ENCODE measurements at places on chromosomes 12 and 14.

- DNase-seq, result no peak
Observed at GRCh38 chr14:88002421-88003075, 2.4 kb upstream of the GPR65 start.

GRCh38 chr14:103393676-103394626 is 8.7 kb downstream of the MARK3 start:
- DNase-seq, result peak; percentile 8

DNA sequence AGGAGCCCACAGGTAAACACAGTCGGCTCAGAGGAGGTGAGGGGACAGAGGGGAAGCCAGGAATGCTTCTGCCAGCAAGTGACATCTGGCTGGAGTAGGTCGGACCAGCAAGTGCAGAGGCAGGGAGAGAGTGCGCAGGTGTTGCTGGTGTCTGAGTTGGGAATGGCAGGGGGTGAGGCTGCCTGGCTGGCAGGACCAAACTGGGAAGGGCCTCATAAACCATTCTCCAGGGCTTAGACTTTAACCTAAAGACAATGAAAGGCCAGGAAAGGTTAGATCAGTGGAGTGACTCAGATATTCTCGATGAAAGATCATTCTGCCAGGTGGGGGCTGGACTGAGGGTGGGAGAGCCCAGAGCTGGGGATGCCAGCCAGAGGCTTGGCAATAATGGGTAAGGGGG is 66.4 kb downstream of the ITPK1 start:
- no peak for DNase-seq

DNA sequence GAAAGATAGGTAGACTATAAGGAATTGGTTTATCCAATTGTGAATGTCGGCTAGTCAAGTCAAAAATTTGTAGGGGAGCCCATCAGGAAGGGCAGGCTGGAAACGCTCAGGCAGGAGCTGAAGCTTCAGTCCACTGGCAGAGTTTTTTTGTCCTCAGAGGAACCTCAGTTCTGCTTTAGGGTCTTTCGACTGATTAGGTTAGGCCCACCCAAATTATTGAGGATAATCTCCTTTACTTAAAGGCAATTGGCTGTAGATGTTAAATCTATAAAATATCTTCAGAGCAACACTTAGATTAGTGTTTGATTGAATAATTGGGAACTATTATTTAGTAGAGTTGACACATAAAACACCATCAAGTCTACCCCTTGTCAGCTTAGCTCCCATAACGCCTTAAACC is 105.5 kb upstream of the ARHGAP5 start:
- DNase-seq, result no peak

GRCh38 chr12:112167031-112167461 is 41.7 kb downstream of the TRAFD1 start:
- DNase-seq, result no peak

DNA sequence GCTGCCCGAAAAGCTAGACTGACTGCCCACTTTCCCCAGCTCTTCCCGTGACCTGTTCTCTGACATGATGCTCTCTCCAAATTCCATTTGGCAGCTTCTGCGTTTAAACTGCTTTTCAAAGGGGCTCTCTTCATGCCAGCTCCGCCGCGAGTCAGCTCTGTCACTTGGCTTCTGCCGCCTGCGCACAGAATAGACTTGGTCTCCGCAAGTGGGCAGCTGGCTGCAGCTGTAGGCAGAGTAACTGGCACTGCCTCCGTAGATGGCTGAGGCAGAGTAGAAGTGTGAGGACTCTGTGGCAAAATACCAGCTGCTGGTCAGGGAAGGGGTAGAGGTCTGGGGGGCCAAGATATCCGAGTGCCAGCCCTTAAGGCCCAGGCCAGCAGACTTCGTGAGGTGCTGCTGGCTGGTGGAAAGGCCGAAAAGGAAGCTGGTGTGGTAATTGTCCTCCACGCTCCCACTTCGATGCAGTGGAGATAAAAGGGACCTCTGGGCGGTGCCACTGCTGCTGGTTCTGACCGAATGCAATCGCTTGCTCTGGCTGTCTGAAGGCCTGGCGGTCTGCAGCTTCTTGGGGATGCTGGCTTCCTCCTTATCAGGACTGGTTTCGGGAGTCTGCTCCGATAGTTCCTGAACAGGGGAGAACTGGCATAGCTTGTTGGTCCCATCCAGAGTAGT is 85.7 kb downstream of the DUSP16 start:
- DNase-seq, result no peak

GRCh38 chr14:72559669-72560255 is 334.1 kb downstream of the DPF3 start:
- no peak for DNase-seq

GRCh38 chr12:54017027-54017788 is 8.4 kb downstream of the HOXC8 start:
- DNase-seq, result peak; percentile 45

DNA sequence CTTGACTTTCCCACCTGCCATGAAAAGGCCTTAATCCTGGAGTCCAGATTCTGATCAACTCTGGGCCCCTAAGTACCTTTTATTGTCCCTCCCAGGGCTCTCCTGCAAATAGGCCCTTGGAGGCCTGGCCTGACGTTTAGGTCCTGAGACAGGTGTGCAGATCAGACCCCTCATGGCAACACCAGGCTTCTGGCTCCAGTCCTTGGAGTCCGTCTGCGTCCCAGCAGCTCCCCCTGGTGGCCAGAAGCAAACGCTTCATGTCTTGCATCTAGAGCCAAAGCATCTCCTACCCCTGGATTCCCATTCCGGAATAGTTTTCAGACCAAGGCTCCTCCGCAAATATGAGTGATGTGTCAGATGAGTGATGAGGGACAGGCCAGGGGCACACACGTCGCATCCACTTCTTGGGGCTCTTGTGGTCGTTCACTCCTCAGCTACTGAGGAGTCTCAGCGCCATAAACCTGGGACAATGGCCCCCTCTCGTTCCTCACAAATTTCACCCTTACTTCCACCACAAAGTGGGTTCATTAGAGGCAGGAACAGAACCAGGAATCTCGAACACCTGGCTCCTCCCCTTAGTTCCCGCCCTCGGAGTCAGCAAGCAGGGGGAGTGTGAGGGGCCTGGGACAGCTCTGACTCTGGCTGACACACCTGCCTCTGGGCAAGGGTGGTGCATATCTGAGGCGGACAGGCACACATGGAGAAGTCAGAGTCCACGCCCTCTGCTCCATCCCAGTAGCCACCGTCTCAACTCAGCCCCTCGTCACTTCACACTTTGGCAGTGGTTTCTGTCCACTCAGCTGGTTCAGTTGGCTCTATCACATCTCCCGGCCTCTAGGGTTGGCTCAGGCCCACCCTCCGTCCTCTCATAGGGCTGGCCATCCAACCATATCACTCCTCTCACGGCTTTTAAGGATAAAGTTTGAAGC is 77.9 kb upstream of the PWP1 start:
- peak; percentile 84 for DNase-seq

- no peak for DNase-seq
Observed at GRCh38 chr14:92352158-92352985, 29.4 kb downstream of the SLC24A4 start.

DNA sequence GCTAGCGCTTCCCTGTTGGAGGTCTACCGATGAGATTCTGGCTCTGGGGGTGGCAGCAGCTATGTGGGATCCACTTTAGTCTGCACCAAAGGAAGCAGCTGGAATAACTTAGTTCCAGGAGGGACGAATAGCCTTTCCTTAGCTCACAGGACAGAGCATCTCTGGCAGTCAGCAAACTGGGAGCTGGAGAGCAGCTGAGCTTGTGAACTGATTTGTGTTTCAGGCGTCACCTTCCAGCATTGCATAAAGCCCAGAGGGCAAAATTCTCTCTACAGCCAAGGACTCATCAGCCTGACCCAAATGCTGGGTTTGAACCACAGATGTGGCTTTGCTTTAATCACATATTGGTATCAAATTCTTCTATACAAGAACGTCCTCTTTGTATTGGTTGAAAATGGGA is 81.9 kb upstream of the PELI2 start:
- DNase-seq, result no peak

DNA sequence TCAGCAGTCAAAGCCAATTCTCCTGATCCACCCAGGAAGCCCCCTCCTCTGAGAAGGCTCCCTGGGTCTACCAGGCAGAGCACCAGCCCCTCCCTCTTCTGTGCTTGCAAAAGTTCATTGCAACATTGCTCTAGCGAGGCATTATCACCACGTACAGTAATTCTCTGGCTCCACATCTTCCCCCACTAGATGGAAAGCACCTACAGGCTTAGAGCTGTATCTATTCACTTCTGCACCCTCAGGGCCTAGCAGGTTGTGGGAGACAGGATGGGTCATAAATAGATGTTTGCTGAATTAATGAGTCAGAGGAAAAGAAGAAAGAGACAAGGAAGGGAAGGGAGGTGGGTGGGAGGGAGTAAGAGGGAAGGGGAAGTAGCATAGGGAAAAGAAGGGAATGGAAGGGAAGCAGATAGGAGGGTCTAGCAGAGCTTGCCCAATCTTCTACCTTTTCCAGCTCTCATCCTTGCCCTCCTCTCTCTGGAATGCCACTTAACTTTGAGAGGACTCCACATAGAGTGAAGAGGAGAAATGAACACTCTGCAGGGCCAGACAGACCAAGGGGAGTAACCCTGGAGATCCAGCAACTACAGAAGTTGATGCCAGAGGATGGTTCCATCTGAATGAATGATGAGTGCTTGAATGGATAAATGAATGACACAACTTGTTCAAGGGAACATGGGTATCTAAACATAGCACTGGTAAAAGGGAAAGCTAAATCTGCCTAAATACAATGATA is 42.0 kb upstream of the NT5DC3 start:
- no peak for DNase-seq

DNA sequence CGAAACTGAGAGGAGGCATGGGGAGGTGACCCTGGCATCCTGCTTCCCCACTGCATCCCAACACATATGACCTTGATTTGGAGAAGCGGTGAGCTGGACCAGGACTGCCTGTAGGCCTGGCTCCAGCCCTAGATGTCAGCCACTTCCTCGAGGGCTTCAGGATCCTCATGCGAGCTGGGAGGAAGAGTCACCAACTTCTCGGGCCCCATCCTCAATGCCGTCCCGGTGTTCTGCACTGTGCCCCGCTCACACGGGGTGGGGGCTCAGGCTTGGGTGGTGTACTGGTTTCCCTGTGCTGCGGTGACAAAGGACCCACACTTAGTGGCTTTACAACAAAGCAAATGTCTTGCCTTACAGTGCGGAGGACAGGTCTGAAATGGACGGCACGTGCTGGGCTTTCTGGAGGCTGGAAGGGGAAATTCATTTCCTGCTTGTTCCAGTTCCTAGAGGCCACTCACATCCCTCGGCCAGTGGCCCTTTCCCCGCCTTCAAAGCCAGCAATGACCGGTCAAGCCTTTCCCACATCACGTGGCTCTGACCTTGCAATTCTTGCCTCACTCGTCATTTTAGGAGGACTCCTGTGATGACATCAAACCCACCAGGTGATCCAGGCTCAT is 298.1 kb upstream of the RTL1 start:
- DNase-seq, result no peak

DNA sequence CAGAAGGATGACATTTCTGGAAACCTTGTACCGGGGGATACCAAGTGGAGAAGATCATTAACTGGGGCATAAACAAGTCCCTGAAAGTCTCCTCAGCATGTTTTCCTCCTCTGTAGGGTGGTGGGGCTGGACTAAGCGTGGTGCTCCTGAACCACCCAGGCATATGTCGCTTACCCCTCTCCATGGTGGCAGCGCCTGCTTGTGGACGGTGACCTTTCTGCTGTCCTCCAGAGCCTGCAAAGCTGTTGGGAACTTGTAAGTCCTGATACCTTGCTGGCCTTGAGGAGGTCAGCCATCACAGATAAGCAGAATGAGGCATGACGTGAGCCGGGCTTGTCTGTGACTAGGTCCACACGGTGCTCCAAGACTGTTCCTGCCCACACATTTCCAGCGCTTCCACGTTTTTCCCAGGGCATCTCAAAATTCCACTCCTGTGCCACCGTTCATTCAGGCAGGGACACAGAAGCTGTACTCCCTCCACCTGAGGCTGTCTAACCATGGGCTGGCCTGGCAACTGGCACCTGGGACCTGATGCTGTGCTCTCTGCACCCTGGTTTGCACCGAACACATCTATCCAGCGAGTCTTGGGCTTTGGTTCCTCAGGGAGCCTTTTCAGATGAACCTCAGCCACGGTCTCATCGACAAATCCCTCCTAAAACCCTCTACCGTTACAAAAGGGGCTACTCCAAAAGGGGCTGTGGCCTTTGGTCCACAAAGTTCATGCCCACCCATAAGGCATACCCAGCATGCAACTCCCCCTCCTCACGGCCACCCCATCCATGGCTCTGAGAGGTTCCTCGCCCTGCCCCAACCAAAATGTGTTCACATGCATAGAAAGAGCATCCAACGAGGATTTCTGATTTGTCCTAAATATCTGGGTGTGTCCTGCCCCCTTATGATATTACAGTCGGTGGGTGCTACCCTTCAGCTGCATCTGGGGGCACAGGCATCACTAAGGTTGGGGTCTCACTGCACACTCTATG is 199.6 kb upstream of the DIO3 start:
- no peak for DNase-seq

DNA sequence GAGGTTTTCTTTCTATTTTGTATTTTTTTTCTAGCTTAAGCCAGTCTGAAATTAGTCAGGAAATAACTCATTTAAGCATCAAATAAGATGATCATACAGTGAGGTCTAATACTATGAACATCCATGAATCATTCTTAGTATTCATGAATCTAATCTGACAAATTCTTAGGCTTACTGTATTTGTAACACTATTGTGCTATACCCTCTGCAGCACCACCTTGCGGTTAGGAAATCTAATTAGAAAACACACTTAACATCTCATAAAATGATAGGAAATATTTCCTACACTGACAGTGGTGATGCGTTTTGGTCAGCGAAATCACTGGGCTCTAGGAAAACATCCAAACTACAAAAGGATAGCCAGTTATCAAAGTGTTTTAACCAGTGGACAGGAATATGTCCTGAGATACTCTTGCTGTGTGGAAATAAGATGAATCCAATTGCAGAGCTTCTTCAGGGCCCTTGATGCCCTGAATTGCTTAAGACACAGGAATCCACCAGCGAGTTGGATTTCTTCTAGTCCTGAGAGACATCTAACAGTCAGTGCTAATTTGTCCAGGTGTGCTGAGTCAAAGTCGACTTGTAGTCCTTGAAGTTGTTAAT is 109.3 kb upstream of the MYF6 start:
- no peak for DNase-seq

- no peak for DNase-seq
Observed at GRCh38 chr12:115870021-115870420, 407.5 kb downstream of the MED13L start.

DNA sequence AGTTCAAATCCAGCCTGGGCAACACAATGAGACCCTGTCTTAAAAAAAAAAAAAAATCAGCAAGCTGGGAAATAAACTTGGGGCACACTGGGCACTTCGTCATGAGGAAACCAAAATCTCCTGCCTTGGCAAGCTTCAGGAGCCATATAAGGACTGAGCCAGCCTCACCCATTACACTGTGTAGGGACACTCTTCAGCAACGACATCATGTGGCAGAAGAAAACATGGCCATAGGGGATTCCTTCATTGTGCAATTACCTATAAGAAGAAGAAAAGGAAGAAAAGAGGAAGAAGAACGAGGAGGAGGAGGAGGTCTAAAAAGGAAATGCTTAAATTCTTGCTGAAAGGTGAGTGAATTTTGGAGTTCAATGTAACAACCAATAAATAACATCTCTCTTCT is 26.1 kb upstream of the IFNG start:
- no peak for DNase-seq

GRCh38 chr14:76767681-76768656 is 6.7 kb downstream of the VASH1 start:
- DNase-seq, result no peak

GRCh38 chr14:47366006-47366405 is 309.4 kb downstream of the MDGA2 start:
- no peak for DNase-seq

- no peak for DNase-seq
Observed at GRCh38 chr12:9741726-9742125, 8.8 kb upstream of the CLECL1 start.

GRCh38 chr12:57475271-57476161 is 4.2 kb downstream of the ARHGAP9 start:
- DNase-seq, result no peak
